Fibroblast of skin of back (primary cell): ENCODE measurements at places on chromosomes 2 and 18.

DNA sequence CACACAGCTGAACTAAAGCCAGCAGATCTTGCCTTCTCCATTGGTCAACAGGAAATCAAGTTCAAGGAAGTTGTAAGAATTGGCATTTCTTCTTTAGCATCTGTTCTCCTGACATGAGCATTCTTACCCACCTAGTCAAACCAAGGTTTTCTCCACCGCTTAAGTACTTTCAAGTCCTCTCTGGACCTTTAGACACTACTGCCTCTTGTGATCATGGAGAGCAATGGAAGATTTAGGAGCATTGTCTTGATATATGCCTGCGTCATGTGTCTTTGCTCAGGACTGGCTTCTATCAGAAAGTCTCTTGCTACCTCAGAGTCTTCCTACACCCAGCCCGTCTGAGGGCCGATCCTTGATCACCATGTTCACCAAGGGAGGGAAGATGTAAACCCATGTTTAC, 262.2 kb downstream of the PHLPP1 start:
- DNase-seq: no peak

GRCh38 chr2:37506407-37507050, 162.1 kb downstream of the QPCT start:
- peak; percentile 55 for DNase-seq

GRCh38 chr2:9617749-9618148, 13.0 kb downstream of the YWHAQ start:
- DNase-seq: peak; percentile 17

GRCh38 chr2:75716406-75716805, 5.7 kb upstream of the GCFC2 start:
- peak; percentile 13 for DNase-seq

DNA sequence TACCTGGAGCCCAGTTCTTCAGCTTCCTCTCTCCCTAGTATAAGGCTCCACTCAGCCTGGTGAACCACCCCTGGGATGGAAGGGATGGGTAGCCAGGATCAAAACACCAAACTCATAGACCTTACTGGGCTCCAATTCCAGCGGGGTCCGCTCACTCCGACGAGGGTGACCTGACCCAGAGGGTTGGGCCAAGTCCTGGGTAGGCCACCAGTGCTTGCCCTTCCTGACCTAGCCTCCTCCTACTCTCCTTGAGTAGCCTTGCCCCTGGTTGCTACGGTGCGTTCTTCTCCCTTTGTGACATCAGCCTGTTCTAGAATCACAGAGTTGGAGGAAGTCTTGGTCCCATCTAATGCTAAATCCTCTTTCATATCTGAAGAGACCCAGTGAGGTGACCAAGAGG, 537 bp upstream of the STAT4 start:
- DNase-seq: no peak

GRCh38 chr2:53460937-53461336, 306.7 kb upstream of the CHAC2 start:
- no peak for DNase-seq

- peak; percentile 91 for DNase-seq
Measured at GRCh38 chr2:36357847-36358659, 2.5 kb downstream of the CRIM1 start.

GRCh38 chr2:55966401-55967118, 43.0 kb upstream of the EFEMP1 start:
- DNase-seq: peak; percentile 38

DNA sequence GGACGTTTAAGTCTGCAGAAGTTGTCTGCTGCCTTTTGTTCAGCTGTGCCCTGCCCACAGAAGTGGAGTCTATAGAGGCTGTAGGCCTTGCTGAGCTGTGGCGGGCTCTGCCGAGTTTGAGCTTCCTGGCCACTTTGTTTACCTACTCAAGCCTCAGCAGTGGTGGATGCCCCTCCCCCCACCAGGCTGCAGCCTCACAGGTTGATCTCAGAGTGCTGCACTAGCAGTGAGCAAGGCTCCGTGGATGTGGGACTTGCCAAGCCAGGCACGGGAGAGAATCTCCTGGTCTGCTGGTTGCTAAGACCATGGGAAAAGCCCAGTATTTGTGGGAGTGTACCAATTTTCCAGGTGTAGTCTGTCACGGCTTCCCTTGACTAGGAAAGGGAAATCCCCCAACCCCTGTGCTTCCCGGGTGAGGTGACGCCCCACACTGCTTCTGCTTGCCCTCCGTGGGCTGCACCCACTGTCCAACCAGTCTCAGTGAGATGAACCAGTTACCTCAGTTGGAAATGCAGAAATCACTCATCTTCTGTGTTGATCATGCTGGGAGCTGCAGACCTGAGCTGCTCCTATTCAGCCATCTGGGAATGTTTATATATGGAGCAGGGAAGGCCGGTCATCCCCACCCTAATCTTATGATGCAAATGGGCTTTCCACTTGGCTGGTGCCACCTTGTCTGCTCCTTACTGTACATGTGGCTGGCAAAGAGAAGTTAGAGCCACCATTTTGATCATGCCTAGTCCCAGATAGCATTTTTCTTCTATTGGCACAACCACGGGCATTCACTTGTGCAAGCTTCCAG, 156.9 kb upstream of the ITGA6 start:
- DNase-seq: no peak

GRCh38 chr2:191202881-191203397, 42.3 kb upstream of the MYO1B start:
- DNase-seq: peak; percentile 62

- DNase-seq: peak; percentile 46
Measured at GRCh38 chr2:55419233-55419678, 400 bp downstream of the CCDC88A start.

DNA sequence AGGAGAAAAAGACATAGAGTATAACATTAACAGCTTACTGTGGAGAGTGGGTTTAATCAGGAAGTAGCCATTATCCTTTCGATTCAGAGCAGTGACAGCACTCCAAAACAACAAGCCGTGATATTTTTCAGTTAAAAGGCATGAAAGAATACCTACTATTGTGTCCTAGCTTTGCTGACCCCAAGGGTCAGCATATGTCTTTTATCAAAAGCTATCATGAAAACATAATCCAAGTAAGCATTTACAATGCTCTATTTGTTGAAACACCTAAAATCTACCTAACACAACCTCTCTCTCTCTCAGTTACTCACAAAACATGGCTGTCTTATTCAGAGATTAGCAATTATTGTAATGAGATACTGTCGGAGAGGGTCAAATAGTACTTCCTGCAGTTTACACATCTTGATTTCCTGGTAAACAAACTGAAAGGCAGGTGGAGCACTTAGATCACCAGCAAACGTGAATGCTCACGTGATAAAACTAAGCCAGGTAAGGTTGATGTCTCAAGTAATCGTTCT, 100.0 kb downstream of the BAZ2B start:
- DNase-seq: peak; percentile 9

DNA sequence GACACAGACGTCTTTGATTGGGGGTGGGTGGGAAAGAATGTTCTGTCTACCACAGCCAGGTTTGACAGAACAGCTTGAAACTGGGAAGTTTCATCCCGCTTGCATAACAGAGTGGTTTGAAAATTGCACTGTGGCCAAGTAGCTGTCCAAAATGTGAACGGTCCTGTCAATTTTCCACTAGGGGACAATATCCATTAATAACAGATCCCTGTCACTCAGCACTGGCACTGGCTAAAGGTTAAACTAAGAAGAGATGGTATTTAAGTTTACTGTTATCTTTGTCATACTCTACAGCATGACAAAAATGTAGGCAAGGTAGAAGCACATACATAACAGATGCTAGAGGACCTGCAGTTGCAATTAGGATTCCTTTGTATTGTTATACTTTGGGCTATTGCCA, 55.6 kb upstream of the ACMSD start:
- no peak for DNase-seq

DNA sequence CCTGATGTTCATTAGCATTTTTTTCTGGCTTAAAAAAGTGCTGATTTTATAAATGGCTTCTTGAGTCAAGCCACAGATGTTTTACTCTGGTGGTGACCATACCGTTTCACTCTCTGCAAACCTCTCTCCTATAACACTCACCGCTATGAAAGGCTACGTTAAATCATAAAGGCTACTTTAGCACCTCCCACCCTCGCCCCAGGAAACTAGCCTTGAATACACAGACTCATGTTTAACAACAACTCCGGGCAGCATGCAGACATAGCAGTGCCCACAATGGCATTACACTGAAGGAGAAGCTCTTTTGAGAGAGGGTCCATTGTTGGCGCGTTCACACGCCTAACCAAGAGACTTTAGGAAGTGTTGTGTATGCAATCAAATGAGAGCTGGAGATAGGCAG, 5.6 kb downstream of the MYT1L start:
- no peak for DNase-seq
